ENCODE measurements at places on chromosomes 4 and X.

DNA sequence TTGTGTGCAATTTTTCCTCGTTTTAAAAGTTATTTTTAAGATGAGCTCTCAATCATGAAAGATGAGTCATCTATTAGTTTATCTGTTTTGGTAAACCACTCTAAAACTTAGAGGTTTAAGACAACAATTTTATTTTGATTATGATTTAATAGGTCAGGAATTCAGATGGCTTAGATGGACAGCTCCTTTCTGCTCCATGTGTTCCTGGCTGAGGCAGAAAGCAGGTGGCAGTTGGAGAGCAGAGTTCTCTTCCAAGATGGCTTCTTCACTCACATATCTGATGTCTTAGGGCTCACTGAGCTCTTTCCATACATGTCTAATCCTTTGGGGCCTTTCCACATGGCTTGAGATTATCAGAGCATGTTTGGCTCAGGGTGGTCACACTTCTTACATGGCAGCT, 48.3 kb upstream of the GRPR start:
- DNase-seq, result no peak

DNA sequence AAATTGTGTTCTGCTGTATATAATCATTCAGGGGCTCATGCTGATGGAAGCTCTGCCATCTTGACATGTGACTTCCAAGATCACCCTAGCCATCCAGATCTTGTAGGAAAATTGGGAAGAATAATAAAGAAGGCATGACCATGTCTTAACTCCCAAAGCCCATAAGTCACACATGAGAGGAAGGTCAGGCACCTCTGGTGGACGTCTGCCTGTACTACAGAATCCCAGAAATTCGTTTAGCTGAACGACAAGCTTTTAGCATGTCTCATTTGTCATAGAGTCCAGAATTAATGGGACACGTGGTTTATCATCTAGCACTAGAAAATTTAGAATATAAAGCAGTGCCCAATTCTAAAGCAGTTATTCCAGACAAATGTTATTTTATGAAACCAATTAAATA, 212.7 kb downstream of the CENPC start:
- no peak for DNase-seq

GRCh38 chrX:905848-906566, 275.4 kb downstream of the SHOX start:
- DNase-seq, result no peak

GRCh38 chr4:82394896-82395295, 21.1 kb upstream of the HNRNPD start:
- no peak for DNase-seq

GRCh38 chr4:54165438-54165837, 63.7 kb upstream of the PDGFRA start:
- no peak for DNase-seq

DNA sequence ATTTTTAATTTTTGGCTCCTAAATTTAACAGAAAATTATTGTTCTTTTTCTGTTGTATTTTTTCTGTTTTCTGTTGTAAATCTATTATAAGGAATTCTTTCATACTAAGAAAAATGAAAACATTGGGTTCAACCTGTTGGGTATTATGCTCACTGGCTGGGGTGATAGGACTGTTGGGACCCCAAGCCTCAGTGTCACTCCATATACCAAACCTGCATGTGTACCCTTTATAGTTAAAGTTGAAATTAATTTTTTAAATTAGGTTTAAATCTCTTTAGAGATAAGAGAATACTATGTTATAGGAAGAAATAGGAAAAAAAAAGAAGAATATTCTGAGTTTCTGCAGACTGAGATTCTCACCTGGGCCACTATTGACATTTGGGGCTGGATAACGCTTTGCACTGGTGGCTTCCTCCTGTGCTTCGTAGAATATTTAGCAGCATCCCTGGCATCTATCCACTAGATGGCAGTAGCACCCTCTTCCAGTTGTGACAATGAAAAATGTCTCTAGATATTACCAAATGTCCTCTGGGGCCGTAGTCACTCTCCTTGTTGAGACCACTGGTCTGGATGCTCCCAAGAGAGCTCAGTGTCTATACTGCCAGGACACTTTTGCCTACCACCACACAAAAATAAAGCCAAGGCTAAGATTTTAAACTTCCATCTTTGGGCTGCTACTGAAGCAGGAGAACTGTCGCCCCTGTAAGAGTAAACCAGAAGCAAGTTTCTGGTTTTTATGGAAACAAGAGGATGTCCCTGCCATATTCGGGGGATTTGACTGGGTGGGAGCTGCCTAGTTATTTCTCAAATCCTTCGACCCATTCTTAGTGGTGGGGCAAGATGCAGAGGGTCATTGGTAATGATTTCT, 22.4 kb upstream of the CLTRN start:
- DNase-seq, result peak; percentile 63

- peak; percentile 59 for DNase-seq
These were observed 1.2 kb downstream of the RAP1GDS1 start for GRCh38 chr4:98262431-98262830.

GRCh38 chr4:147843162-147843561, 111.3 kb downstream of the ARHGAP10 start:
- DNase-seq, result no peak

- no peak for DNase-seq
These were observed 87.3 kb upstream of the NMU start for GRCh38 chr4:55723403-55723802.

GRCh38 chr4:56466910-56467283, 520 bp upstream of the SRP72 start:
- no peak for DNase-seq

DNA sequence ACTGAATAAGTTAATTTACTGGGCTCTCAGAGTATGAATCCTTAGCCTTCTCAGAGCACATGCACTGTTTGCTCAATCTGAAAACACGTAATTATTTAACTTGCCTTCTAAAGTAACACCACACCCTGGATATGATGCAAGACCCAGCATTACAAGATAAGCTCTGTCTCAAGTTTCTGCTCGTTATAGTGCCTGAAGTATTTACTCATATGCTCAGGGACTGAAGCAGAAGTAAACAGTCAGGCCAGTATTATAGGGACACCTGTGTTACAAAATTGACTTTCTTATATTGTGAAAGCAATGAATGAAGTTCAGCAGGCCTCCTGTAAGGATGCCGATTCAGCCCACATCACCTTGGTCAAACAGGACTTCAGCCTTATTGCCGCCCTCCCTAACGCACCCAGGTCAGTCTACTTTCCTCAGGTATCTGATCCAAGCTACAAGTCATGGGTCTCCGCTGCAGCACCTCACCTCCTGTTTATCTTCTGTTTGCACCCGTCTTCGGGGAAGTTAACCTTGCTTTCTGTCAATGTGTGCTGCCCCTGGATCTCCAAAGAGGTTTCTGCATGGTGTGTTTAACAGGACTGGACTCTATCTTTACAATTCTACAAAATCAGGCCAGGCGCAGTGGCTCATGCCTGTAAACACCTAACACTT, 42.8 kb upstream of the KLF3 start:
- DNase-seq, result peak; percentile 91

- DNase-seq, result no peak
These were observed 115.0 kb upstream of the TLL1 start for GRCh38 chr4:165758086-165758485.

GRCh38 chr4:171378323-171378722, 434.9 kb upstream of the GALNTL6 start:
- no peak for DNase-seq

- DNase-seq, result no peak
These were observed 32.0 kb upstream of the SMIM10L2A start for GRCh38 chrX:135389717-135390116.

DNA sequence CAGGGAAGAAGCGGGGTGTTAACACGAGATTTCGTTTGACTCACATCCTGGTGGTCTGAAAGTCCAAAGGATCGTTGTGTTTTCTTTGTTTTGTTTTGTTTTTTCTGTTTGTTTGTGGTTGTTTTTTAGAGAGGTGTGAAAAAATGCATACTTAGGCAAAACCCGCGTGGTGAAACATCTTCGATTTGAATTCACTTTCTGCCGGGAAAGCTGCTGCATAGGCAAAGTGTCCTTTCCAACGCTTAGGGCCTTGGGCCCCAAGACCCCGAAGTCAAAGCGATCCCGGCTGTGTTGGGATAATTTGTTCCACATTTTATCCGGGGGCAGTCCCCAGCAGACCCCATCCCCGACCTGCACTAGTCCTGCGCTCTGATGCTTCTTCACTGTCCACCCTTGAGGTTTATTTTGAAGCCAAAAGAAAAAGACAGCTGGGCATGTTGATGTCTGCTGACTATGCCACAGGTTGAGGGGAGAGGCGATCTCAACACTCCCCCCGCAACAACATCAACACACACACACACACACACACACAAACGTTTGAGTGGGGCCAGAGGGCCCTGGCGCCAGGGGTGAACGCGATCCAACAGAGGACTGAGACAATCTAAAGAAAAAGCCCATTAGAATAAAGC, 2.0 kb downstream of the MSX1 start:
- no peak for DNase-seq

GRCh38 chr4:92235731-92236130, 68.0 kb upstream of the GRID2 start:
- no peak for DNase-seq

GRCh38 chr4:177356921-177357320, 47.2 kb downstream of the NEIL3 start:
- DNase-seq, result no peak

DNA sequence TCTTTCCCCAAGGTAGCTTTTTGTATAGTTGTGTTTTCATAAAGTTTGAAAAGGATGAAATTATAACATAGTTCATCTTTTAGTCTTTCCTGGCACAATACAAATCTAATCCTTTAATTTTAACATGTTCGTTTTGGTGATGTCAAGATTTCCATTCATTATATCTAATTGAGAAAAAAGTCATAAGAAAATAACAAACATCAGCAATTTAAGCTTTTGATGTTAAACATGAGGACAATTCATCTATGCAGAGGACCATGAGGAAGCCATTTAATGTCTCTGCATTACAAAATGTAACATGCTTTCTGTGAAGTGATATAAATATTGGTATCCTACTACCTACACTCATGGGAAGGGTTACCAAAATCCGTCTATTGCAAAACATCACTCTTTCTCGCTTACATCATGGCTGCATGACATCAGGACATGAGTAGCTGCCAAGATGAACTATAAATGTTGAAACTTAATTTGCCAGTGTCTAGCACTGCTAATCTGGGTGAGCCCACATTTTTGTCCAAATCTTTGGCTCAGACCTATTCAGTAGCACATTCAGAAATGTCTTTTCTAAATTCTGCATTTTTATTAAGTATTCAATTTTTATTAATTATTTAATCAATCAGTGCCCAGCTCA, 9.5 kb downstream of the EPGN start:
- peak; percentile 55 for DNase-seq

- DNase-seq, result no peak
These were observed 237.0 kb downstream of the IDS start for GRCh38 chrX:149267878-149268813.

GRCh38 chr4:190015538-190016368, 11.3 kb downstream of the FRG2 start:
- DNase-seq, result no peak

- peak; percentile 4 for DNase-seq
These were observed 1.7 kb upstream of the RRAGB start for GRCh38 chrX:55715847-55716246.

DNA sequence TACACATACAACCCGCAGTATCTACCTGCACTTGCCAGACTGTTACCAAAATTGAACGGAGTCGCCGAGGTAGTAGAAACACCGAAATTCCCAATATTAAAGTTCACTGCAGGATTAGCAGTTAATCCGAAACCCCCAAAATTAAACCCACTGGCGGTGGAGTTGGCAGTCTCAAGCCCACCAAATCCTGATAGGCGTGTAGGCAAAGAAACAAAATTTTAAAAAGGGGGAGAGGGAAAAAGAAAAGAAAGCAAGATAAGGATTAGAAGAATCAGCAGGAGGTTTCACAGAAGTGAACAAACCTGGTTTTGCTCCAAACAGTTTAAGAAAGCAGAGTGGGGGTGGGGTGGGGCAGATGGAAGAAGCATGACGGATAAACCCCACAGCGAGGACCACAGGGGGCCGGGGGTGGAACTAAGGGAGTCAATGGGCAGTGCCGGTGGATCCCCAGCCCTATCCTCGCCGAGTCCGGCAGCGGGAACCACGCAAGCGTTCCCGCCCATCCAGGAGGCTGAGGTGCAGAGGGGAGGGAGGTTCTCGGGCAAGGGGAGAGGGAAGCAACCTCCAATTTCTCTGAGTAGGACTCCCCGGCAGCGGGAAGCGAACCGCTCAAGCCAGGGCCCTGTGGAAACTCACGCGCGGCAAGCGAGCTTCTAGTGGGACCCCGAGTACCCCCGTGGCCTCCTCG, 599 bp downstream of the NUP54 start:
- peak; percentile 5 for DNase-seq

- DNase-seq, result no peak
These were observed 26.8 kb upstream of the PPP2R2C start for GRCh38 chr4:6499238-6499600.

GRCh38 chr4:112823606-112824005, 186.7 kb downstream of the LARP7 start:
- DNase-seq, result no peak

DNA sequence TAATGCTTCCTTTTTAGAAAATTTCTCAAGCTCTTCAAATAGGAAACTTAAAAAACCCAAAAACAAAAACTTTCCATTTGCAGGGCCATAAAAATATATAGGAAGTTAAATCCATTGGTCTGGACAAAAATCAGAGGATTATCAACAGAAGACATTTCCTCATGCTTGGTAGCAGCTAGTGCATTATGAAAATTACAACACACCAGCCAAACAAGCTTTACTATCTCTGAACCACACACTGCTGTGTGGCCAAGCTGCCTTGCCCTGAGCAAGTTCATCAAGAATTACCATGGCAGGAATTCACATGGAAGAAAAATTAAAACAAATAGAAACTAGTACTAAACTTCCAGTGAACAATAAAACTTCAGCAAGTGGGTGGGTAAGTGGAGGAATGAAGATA, 3.6 kb downstream of the USP46 start:
- no peak for DNase-seq

DNA sequence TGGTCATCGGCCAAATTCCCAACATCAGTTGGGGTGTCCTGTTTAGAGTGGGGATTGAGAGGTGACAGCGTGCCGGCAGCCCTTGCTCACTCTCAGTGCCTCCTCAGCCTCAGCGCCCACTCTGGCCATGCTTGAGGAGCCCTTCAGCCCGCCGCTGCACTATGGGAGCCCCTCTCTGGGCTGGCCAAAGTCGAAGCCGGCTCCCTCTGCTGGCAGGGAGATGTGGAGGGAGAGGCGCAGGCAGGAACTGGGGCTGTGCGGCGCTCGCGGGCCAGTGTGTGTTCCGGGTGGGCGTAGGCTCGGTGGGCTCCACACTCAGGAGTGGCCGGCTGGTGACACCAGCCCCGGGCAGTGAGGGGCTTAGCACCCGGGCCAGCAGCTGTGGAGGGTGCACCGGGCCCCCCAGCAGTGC, 7.1 kb upstream of the CENPU start:
- DNase-seq, result no peak

GRCh38 chr4:70640192-70640591, 11.6 kb downstream of the ENAM start:
- DNase-seq, result no peak

DNA sequence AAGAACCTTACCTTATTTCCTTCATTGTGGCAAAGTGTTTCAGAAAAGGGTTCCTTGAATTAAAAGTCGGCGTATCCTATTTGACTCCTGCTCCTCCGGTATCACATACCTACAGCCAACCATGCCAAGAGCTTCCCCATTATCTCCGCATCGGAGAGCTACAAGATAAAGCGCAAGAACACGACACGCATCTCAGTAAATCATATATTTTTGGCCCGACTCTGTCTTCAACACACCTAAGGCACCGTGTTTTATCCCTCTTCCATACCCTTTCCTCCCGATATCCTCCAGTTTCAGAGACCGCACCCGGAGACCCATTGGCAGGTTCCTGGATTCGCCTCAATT, 497 bp upstream of the THAP9 start:
- DNase-seq, result no peak

GRCh38 chr4:121714548-121714947, 17.8 kb upstream of the ANXA5 start:
- no peak for DNase-seq

- no peak for DNase-seq
These were observed 197.3 kb upstream of the PGRMC2 start for GRCh38 chr4:128484896-128485295.
